Stimulated activated CD8-positive, alpha-beta memory T cell treated with anti-CD3 and anti-CD28 coated beads, Interleukin-7, amount 100 ng/mL, for 1 hour (primary cell): ENCODE measurements at places on chromosomes 4 and X.

- no peak for DNase-seq
Observed at GRCh38 chr4:1200425-1201035, 28.1 kb upstream of the SPON2 start.

GRCh38 chr4:16029262-16029661 lies 54.6 kb downstream of the PROM1 start:
- DNase-seq: no peak

DNA sequence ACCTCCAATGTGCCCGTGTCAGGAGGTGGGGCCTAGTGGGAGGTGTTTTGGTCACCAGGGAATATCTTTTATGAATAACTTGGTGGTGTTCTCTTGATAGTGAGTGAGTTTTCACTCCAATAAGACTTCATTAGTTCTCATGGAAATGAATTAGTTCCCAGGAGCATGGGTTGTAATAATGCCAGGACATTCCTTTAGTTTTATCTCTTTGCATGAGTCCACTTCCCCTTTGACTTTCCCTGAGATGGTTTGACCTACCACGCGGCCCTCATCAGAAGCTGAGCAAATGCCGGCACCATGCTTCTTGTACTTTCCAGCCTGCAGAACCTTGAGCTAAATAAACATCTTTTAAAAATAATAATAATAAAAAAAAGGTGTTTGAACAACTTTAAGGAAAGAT lies 112.9 kb upstream of the ACSL4 start:
- no peak for DNase-seq

DNA sequence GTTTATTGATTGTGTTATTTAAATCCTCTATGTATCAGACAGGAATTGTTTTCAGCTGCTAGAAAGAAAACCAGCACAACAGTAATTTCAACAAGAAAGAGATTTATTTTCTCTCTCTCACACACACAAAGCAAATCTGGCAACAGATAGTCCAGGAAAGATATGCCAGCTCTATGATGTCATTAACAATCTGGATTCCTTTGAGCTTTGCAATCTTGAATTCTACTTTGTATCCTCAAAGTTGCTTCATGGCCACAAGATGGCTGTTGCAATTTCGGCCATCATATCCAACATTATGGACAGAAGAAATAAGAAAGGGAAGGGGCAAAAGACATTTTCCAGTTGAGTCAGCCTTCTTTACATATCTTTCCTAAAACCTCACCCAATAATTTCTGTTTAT lies 19.8 kb upstream of the FMR1 start:
- DNase-seq: no peak

DNA sequence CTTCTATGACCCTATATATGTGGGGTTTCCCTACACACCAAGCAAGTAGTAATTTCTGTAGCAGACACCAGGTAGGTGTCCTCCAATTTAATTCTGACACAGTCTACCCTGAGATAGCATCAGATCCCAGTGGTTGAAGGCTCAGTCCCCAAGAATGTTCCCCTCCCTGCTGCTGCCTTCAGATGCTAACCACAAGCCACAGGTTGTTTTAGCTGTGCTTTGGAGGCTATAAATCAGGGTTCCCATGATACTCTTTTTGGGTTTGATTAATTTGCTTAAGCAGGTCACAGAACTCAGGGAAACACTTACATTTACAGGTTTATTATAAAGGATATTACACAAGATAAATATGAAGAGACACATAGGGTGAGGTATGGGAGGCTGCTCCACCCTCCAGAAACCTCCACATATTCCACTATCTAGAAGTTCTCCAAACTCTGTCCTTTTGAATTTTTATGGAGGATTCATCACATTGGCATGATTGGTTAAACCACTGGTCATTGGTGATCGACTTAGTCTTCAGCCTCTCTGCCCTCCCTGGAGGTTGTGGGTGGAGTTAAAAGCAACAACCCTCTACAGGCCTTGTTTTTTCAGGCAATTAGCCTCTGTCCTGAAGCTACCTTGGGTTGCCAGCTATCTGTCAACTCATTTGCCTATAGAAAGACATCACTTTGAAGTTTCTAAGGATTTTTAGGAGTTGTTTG lies 50.8 kb downstream of the GRIA2 start:
- DNase-seq: no peak

- DNase-seq: no peak
Observed at GRCh38 chr4:172787111-172787510, 381.5 kb upstream of the GALNT7 start.

GRCh38 chr4:8642651-8643321 lies 50.2 kb downstream of the CPZ start:
- DNase-seq: no peak
